Nephron progenitor cell (in vitro differentiated cells): ENCODE measurements at places on chromosomes 13 and 19.

- DNase-seq: peak; percentile 85
These were observed 96.8 kb downstream of the ATP8A2 start for GRCh38 chr13:25468325-25469168.

- peak; percentile 22 for DNase-seq
These were observed 50.5 kb upstream of the IRS2 start for GRCh38 chr13:109836629-109837607.

DNA sequence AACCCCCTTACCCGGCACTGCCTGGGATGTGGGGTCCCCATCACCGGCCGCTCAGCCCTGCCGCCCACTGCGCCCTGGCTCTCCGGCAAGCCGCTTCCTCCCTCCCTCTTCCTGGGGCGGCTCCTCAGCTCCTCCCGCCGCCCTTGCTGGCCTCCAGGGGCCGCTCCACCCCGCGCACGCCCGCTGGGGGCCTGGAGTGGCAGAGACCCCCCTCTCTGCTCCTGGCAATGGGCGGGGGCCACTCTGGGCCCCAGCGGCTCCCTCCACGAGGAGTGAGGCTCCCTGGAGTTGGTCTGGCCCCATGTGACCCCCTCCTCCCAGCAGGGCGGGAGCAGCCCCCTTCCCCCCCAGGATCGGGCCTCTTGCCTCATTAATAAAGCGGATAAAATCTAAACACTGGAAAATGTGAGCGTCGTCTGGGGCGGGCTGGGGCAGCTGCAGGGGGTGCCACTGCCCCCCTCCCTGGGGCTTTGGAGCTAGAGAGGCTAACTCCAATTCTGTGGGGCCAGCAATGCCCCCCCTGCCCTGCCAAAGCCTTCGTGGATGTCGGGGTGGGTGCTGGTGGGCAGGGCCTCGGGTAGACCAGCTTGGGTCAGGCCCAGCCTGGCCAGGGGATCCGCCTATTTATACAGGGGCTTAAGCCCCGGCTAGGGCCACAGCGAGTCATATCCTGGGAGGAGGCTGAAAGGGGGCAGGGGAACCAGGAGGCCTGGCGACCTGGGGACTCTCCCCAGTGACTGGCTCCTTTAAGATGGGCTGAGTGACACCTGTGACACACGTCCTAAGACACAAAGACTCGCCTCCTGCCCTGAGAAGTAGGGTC, at the start of gene PTGER1:
Gene PTGER1, minus strand, starts transcription at position 104 of the 823 bp plus-strand sequence. CDS start 1,034 bp downstream, outside the sequence.
- DNase-seq: peak; percentile 55

GRCh38 chr19:55015126-55015525, 22.9 kb downstream of the GP6 start:
- DNase-seq: no peak

DNA sequence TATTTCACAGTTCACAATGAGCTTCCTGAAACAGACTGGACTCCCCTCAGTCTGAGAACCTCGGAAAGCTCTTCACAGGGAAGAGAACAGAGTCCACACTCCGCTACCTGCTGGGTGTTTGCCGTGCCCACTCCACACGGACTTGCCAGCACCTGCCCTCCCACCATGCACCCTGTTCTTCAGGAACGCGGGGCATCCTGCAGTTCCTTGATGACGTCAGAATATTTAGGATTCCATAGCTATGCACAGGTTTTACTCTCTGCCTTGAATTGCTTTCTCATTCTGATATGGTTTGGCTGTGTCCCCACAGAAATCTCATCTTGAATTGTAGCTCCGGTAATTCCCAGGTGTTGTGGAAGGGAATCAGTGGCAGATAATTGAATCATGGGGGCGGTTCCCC, 74.4 kb upstream of the FARP1 start:
- no peak for DNase-seq

DNA sequence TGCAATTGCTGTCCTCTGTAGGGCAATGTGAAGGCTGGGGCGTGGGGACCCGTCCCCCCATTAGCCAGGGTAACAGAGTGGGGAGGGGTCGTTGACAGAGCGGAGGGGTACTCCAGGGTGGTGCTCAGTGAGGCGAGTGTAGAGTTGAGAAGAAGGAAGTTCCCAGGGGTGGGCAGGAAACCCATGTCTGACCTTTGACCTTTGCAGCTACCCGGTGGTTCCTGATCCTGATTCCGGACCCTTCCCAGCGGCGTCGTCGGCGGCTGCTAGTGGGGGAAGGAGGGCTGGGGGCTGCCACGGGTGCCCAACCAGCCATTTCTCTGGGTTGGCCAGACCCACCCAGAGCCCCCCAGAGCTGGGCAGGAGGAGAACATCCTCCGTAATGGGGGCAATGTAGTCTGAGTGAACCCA, 2.1 kb upstream of the PLVAP start:
- DNase-seq: peak; percentile 81

GRCh38 chr13:22220151-22221135, 549.6 kb downstream of the FGF9 start:
- DNase-seq: no peak

- no peak for DNase-seq
These were observed 32.2 kb downstream of the UFM1 start for GRCh38 chr13:38381890-38382289.

DNA sequence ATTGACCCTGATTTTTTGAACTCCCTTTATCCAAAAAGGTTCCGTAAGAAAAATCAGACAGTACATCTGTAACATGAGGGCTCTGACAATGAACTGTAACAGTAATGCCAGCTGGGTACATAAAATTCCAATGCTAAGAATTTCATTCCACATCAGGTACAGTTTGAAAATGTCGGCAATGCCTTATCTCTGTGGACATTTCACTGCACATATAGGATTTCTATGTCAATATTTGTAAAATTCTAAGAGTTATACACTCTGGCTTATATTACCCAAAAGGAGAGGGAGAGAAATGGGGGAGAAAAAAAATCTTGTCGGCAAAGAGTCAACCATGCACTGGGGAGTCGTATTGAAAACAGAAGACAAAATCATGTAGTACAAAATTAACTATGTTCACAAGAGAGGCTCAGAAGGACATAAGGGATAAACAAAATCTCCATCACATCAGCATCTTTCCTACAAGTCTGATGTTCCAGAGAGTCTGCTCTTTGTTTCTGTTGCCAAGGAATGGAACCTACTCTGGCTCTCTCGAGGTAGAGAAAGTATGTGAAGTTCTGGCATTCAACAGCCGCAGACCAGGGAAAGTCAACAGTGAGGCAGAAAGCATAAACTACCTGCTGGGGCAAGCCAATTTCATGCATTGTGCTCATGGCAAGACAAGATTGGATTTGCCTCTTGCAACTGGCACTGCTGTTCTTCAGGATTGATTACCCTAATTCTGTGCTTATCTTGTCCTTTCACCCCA, 72.4 kb downstream of the STARD13 start:
- DNase-seq: no peak

- DNase-seq: no peak
These were observed 1725.2 kb downstream of the EFNB2 start for GRCh38 chr13:104810242-104810641.
